ENCODE measurements at places on chromosomes 7 and 10.
A peak's percentile ranks its signal among the peaks of the same experiment; 100 is the strongest.

DNA sequence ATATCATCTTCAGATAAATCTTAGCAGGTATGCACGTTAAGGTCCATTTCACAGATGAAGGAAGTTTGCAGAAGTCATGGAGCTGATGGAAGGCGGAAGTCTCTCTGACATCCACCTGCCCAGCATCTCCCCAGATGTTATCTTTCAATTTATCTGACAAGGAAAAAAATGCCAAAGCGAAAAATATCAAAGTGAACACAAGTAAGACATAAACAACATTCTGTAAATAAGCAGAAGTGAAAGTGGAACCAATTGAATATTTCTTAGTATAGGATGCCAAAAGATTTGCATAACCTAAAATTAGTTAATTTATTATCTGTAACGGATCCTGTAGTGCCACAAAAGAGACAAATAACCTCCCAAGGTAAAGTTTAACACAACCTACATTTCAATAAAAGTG lies 73.6 kb upstream of the NEBL start:
- no peak for DNase-seq

DNA sequence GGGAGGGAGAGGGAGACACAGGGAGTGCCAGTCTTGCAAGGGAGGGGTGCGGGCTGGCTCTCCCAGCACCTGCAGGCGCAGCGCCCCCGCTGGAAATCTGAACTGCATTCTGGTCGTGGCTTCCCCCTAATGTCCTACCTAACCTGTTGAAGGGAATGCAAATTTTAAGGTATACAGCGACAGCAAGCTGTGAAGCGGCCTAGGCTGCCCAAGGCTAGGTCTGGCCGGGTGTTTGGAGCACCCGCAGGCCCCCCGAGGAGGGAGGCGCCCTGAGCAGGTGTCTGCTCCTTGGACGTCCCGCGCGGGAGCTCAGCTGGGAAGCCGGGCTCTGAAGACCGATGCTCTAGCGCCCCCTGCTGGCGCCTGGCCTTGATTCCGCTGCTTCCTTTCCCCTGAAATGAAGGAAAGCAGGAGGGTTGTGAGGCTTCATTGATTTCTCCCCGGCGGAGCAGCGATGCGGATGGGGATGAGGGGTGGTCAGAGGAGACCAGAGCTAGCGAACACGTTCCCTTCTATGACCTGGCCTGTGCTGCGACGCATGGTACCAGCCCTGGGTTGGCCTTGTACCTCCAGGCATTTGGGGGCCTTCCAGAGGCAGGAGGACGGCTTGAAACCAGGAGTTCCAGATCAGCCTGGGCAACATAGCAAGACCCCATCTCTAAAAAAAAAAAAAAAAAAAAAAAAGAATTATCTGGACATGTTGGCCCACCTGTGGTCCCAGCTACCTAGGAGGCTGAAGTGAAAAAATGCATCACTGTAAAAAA lies 601.3 kb downstream of the GALNT17 start:
- DNase-seq: peak; percentile 87

DNA sequence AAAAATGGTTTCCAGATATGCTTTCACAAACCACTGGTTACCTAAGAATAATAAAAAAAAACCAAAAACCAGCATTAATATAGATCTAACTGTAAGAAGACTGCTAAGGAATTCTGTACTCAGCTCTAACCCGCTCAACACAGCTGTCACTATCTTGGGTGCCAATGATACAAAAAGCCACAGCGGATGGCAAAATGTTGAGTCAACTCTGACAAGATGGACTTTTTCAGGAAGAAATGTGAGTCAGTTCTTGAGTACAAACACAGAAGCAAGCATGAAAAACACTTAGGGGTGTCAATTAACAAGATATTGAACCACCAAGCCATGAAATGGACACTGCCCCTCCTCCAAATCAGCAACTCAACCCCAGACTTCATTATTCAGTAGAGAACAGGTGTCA lies 55.0 kb downstream of the CTTNBP2 start:
- no peak for DNase-seq

DNA sequence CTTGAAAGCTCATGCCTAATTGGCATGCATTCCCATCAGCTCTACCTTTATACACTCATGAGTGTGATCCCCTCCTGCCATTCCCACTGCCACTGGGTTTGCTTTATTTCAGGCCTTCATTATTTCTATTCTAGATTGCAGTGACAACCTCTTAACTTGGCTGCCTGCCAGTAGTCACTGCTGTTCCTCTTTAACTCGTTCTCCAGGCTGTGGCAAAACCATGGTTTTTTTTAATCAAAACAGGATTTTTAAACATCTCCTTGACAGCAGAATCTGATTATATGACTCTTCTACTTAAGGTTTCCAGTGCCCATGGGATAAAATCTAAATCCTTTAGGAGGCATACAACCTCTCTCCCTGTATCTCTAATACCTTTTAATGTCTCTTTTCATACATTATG lies 223.7 kb upstream of the PCDH15 start:
- DNase-seq: no peak

DNA sequence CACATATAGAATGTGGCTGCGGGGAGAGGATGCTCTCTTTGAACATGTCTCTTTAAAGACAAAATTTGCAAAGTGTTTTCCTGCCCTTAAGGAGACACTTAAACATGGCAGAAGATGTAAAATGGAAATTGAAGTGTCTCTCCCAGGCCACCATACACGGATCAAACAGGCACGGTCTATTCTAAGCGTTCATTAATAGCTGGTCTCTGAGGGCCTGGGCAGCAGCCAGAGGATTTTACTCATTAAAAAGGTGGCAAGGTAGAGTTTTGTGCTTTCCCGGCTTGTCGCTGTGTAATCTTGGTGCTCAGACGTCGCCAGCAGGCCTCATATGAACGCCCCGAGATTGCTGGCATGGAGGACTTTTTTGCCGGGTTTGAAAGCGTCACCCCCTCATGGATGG lies 205.5 kb downstream of the EMX2 start:
- DNase-seq: no peak

GRCh38 chr7:116328161-116328560 lies 117.8 kb downstream of the TES start:
- DNase-seq: no peak

DNA sequence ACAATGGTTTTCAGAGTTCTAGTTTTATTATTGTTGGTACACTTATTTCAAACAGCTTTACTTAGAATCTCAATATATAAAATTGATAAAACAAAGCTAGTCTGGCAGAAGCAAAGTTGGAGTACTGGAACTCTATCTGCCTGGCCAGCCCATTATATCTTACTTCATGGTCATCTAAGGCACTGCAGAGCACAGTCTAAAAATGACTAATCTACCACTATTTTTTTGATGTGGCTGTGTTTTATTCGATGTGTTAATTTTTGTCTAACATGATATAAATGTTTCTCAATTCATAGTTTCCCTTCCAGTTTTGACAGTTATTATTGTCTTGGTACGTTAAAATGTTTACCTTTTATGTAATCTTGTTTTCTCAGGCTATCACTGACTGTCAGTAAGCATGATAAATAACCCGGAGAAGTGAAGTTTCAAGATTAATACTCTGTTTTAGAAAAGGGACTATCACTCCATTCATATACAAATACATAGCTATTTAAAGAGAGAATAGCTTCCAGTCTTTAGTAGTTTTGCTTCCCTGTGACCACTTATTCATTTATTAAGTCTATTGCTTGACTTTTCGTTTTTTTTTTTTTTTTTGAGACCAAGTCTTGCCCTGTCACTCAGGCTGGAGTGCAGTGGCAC lies 60.6 kb upstream of the CSTF2T start:
- no peak for DNase-seq

- DNase-seq: no peak
These were observed 35.0 kb downstream of the SUFU start for GRCh38 chr10:102538811-102539210.

- DNase-seq: peak; percentile 88
These were observed 35.8 kb downstream of the GBX1 start for GRCh38 chr7:151131592-151132293.
